ENCODE measurements at places on chromosomes 16 and 17. TPM values are rescaled to one million over a fixed set of nuclear protein-coding genes. Genes with fewer than 3 reads are reported as not detected.

DNA sequence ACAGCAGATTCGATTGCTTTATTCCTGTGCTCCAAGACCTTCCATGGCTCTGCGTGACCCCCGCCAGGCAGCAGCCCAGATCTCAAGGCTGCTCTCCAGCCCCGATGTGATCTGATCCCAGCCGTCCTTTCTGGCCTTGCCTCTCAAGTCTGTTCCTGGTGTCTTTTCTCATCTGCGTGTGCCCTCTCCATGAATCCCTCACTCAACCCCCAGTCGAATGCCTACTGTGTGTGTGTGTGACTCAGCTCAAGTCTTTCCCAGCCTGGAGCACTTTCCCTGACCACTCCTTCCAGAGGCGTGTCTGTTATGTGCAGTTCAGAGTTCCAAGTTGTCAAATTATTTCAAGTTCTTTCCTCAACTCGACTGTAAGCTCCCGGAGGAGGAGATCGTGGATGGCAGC, 64.0 kb downstream of the MRM1 start:
- DNase-seq: no peak

GRCh38 chr17:50198026-50198669, 3.3 kb downstream of the COL1A1 start:
- DNase-seq: peak; percentile 62

DNA sequence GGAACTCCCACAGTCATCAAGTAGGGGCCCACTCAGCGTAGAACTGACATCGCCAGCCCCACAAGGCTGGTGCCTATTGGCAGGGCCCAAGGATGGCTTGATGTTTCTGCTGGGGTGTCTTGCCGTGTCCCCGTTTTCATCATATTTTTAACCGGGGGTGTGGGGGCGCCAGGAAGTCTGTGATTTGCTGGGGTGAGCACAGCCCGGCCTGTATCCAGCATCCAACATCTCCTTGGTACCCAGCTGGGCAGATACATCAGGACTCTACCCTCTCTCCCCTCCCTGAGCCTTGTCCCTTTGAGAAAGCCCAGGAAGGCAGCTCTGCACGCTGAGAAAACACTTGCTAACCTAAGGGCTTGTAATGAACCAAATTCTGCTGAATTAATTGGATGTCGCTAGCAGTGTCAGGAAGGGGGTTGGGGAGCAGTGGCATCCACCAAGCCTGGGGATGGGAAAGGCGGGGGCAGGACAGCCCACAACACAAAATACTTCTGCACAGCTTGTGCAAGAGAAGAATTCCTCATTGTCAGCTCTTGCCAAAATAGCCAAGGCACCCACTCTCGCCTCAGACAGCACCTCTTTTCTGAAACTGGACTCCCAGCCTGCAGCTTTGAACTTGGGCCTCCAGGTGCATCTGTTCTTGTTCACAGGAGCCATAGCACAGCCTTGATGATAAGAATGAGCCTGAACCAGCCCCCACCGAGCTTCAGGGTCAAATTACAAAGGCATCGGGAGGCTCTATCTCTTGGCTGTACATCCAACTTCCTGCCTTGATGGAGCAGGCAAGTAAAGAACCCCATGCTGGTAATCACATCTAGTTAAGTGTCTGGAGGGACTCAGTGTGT, 63.7 kb upstream of the LYRM9 start:
- DNase-seq: no peak

DNA sequence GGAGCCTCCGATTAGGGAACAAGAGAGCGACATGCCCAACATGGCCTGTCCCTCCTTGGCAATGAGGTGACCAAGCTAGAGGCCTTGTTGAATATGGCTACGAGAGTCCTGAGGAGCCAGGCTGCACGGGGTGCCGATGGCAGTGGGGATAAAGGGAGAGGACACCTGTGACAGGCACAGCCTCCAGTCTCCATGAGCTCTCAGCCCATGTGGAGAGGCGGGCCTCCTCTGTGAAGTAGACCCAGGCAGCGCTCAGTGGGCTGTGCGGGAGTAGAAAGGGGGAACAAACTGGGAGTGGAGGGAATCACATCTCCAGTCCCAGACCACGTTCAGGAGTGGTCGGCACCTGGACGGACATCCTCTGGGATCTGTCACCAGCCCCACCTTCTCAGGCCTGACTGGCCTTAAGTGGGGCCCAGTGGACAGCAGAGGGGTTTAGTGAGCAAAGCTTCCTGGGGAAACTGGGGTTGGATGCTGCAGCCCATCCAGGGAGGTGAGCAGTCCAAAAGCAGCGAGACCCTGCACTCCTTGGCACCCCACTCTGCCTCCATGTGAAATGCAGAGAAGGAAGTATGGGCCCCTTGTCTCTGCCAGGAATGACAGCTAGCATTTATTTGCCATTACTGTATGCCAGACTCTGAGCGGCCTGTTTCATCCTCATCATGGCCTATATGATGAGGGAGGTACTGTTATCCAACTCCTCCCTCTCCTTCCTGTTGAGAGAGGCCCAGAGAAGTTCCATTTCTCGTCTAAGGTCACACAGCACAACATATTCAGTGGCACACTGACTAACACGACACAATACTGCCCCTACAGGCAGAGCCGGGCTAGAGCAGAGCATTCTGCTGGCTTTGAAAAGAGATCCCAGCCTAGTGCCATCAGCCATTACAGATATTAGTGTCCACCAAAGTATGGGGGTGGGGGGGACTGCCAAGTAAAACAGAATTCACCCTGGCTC, 4.5 kb upstream of the TMEM92 start:
- no peak for DNase-seq

- no peak for DNase-seq
Measured at GRCh38 chr17:81930142-81931125, 2.9 kb upstream of the MAFG start.

DNA sequence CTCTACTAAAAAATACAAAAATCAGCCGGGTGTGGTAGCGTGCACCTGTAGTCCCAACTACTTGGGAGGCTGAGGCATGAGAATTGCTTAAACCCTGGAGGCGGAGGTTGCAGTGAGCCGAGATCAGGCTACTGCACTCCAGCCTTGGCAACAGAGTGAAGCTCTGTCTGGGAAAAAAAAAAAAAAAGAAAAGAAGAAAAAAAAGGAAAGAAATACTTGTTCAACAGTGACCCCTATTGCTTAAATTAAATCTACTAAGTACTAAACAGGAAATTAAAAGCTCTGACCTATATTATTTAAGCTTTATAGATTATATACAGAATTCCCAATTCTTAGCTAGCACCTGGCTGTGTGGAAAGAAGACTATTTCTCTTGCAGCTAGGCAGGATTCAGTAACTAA, 48.9 kb downstream of the FBXL20 start:
- DNase-seq: no peak

ADAM11 gene
- total RNA-seq: 14.7 TPM

GRCh38 chr16:2584729-2585650, 47.2 kb downstream of the PDPK1 start:
- DNase-seq: no peak

Measured in frontal cortex (tissue), 4 donors.